Mesothelial cell of epicardium (in vitro differentiated cells): ENCODE measurements at places on chromosomes 1 and 21. TPM values are rescaled to one million over a fixed set of nuclear protein-coding genes. Genes with fewer than 3 reads are reported as not detected.
A peak's percentile ranks its signal among the peaks of the same experiment; 100 is the strongest.

DNA sequence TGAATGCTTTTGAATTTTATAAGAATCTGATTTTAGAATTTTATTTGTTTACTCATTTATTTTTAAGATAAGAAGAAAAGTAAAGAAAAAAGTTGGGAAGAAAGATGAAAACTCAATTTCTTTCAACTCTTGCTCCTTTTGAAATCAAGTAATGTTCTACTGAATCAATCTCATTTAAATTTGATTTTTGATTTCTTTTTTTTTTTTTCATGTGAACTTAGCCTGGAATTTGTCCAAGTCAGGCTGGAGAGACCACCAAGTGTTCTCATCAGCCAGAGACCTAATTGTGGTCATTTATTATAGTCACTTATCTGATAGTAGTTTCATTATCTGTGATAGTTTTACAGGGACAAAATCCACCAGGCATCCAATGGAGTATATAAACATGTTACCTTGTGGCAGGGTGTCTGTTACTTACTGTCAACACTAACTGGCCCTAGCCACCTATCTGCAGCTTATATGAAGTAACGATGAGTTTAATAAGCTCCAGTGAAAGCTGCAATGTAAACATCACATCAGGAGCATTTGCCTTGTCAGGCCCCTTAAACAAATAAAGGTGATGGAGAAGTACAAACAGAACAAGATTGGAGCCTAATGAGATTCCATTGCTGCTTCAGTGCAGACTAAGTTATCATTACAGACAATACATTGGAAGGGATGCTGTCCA, 39.2 kb downstream of the HLX start:
- peaks cover 84% of the 10 kb centered on the region for H3K27me3 ChIP-seq
- H3K4me3 ChIP-seq, result no peak overlapping the region
- DNase-seq, result no peak
- peaks cover 5% of the 10 kb centered on the region for H3K4me1 ChIP-seq

GRCh38 chr1:89465201-89465600, 59.4 kb upstream of the LRRC8B start:
- H3K27me3 ChIP-seq, result no peaks in the 10 kb centered on the region
- no peak overlapping the region for H3K27ac ChIP-seq
- H3K4me1 ChIP-seq, result peaks cover 14% of the 10 kb centered on the region
- no peak for DNase-seq
- no peaks in the 10 kb centered on the region for H3K36me3 ChIP-seq
- no peak overlapping the region for H3K4me3 ChIP-seq

RPTN gene
- not detected in 3 replicates for total RNA-seq

DNA sequence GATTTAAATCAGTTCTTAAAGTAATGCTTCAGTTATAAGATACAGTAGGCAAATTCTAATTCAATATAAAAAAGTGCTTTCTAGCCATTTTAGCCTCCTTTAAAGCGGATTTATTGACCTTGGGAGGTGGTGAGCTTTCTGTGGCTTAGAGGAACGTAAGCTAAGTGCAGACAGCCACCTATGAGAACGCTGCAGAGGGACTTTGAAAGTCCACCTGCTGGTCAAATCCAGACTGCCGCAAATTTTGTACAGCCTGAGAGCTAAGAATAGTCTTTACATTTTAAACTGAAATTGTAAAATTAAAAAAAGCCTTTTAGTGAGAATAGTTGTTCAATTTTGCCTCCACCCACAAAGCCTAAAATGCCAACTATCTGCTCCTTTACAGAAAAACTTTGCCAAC, 67.0 kb upstream of the SSX2IP start:
- no peak for DNase-seq
- H3K36me3 ChIP-seq, result no peaks in the 10 kb centered on the region
- H3K4me3 ChIP-seq, result no peak overlapping the region
- peaks cover 7% of the 10 kb centered on the region for H3K4me1 ChIP-seq
- H3K27me3 ChIP-seq, result no peaks in the 10 kb centered on the region
- no peak overlapping the region for H3K27ac ChIP-seq

RAB7B gene
- 1.3 to 1.5 TPM (median 1.4 TPM) in 3 replicates for total RNA-seq

OLIG2 gene
- 0.20 to 0.38 TPM (median 0.35 TPM) in 3 replicates for total RNA-seq

CRNN gene
- total RNA-seq, result not detected in 3 replicates

MSH4 gene
- total RNA-seq, result 0.27 to 0.29 TPM (median 0.27 TPM) in 3 replicates

RERE gene
- total RNA-seq, result 177 to 187 TPM (median 187 TPM) in 3 replicates

GRCh38 chr1:13725714-13726175, 25.8 kb downstream of the PRDM2 start:
- H3K4me3 ChIP-seq, result no peak overlapping the region
- H3K36me3 ChIP-seq, result no peaks in the 10 kb centered on the region
- H3K27me3 ChIP-seq, result no peaks in the 10 kb centered on the region

DNA sequence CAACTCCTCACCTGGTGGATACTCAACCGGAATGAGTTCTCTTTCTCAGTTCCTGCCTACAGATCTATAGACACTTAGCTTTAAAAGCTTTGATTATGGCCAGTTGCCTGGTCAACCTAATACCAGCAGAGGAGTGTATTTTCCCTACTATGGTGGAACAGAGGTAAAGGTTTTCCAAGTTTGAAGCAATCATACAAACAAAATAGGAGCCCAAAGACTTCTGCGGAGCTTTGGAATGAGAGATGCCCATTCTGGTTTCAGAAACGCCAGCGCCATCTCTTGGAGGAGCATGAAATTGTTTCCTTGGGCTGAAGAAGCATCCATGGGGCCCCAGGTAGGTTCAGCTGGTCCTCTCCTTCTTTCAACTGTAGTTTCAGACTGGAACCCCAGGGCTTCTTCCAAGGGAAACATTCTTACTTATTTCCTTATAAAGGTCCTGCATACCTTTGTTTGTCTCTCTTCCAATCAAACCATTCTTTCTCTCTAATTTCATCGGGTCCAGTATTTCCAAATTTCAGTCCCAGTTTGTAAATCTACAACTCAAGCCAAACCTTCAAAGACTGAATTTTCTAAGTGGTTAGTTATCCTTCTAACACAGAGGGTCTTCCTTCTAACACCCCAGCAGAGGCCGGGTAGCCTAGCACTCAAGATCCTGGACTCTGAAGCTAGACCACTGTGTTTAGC, 95.9 kb downstream of the KCNJ15 start:
- no peak overlapping the region for H3K4me3 ChIP-seq
- no peak overlapping the region for H3K27ac ChIP-seq
- peaks cover 20% of the 10 kb centered on the region for H3K27me3 ChIP-seq
- H3K4me1 ChIP-seq, result peaks cover 30% of the 10 kb centered on the region
- DNase-seq, result peak; percentile 72

DNA sequence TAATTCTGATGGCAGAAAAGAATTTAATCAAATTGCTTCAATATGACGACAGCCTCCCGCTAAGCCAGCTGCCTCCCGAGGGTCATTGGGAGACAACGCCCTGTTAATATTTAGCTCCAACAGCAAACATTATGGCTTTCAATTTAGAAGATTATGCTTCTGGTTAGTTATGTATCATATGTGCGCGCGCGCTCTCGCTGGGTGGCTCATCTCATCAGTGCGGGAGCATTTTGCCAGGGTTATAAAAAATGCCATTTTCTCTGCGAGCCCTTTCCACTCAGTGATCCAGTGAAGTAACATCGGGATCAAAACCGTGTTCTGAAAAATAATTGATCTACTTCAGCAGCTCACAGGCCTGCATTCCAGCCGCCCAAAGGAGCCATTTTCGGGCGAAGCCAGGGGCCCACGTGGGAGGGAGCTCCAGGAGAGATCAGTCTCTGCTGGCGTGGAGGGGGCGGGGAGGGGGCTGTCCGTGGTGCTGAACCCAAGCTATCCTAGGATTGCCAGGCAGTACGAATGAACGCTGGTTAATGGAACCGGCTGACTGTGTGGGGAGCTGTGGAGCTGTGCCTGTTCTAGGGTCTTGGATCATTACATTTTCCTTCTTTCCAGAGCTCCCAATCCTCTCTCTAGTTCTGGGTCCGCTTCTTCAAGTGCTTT, 219.1 kb upstream of the ZC3H12A start:
- no peak overlapping the region for H3K27ac ChIP-seq
- peak; percentile 50 for DNase-seq
- no peak overlapping the region for H3K4me3 ChIP-seq
- H3K4me1 ChIP-seq, result no peaks in the 10 kb centered on the region
- H3K36me3 ChIP-seq, result no peaks in the 10 kb centered on the region

DNA sequence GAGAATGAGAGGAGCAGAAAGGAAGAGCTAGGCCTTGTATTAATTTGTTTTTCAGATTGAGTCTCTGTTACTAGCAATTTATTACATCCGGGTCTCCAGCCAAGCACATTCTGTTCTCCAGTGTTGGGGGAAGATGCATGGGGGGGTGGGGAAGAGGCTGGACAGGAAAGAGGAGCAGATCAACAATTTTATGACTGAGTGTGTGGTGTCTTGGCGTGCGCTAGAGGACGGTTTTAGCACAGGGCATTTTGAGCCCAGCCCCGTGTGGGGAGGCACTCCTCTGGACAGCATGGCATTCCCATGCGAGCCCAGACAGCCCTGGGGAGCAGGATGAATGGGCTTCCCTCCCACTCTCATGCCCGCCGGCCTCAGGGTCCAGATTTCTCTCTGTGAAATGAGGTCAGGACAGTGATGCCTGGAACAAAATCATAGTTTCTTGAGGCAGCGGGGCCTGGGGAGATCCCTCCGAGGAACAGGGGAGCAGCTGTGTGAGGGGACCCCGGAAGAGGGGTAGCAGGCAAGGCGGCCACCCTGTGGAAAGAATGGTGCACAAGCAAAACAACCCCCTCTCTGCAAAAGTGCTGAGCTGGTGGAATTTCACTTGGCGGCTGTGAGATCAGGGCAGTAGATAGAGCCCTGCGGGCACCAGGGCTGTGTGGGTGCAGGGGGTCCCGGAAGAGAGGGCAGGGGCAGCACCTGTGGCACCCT, 16.3 kb downstream of the SOX13 start:
- H3K27me3 ChIP-seq, result no peaks in the 10 kb centered on the region
- H3K4me3 ChIP-seq, result no peak overlapping the region
- H3K4me1 ChIP-seq, result peaks cover 52% of the 10 kb centered on the region
- DNase-seq, result peak; percentile 57
- H3K27ac ChIP-seq, result peak overlapping the region; percentile 85

GRCh38 chr1:119504831-119505230, 2.2 kb upstream of the HSD3B1 start:
- no peak overlapping the region for H3K27ac ChIP-seq
- peaks cover 7% of the 10 kb centered on the region for H3K27me3 ChIP-seq
- H3K4me3 ChIP-seq, result no peak overlapping the region
- peaks cover 1% of the 10 kb centered on the region for H3K36me3 ChIP-seq
- peaks cover 2% of the 10 kb centered on the region for H3K4me1 ChIP-seq

- no peaks in the 10 kb centered on the region for H3K4me1 ChIP-seq
- no peaks in the 10 kb centered on the region for H3K27me3 ChIP-seq
- no peaks in the 10 kb centered on the region for H3K36me3 ChIP-seq
Observed at GRCh38 chr1:40395190-40396175, 22.0 kb downstream of the SMAP2 start.

DNA sequence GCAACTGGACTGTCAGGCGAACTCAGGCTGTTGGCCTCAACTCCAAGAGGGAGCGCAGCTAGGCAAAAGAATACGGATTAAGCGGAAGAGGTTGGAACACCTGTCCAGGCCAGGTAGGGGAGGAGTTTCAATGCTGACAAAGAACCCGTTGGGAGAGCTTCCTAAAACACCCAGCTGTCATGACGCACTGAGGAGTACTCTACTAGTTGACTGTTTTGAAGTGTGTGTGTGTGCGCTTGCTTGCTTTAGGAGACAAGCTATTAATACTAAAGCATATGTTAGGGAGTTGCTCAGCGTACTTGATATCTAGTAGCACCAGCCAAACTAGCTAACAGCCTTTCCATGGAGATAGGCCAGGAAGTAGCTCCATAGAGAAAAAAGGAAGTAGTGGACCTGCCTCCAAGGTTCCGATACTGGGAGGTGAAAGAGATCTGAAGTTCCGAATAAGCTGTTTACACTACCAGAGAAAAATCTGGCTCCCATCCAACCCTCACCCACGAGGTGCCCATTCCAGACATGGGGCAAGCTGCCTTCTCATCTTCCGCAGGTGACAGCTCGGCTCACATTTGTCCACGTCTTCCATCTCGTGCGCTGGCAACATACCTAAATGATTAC, 974 bp upstream of the FNBP1L start:
- H3K27me3 ChIP-seq, result no peaks in the 10 kb centered on the region
- H3K27ac ChIP-seq, result peak overlapping the region; percentile 78
- peak overlapping the region; percentile 98 for H3K4me3 ChIP-seq

NUP210L gene
- total RNA-seq, result 0.04 to 0.07 TPM (median 0.07 TPM) in 3 replicates
